ENCODE measurements at places on chromosomes 3 and 15. TPM values are rescaled to one million over a fixed set of nuclear protein-coding genes. Genes with fewer than 3 reads are reported as not detected.

GRCh38 chr15:38678281-38678680, 113.7 kb upstream of the RASGRP1 start:
- DNase-seq: no peak

DNA sequence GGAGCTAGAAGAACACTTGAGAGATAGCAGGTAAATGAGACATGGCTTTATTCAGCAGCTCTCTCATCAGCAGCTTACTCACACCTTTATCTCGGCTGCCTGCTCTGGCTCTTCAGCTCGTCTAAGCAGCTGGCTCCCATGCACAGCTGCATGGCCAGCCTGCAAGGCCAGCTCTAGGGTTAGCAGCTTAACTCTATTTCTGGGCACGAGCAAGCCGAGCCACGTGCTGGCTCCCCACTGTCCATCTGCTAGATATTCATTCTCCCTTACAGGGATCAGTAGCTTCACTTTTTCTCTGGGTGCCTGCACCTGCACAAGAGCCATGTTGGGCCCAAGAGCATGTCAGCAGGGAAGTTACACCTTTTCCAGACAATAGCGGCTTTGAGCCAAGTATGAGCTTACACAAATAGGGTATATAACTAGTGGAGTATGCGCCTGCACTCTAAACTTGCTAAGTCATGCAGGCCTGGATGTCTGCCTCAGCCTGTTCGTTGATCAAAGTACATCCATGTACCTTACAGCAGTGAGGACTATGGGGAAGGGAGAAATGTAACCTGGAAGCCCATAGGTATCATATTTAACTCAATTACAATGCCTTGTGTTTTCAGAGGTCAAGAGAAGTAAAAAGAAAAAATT, 174.9 kb upstream of the SNTN start:
- no peak for DNase-seq

MCTP2 gene
- polyA plus RNA-seq: 21.8 TPM

- no peak for DNase-seq
Observed at GRCh38 chr3:13420831-13421765, 976 bp upstream of the NUP210 start.

- DNase-seq: no peak
Observed at GRCh38 chr15:25061808-25062550, 107.2 kb downstream of the SNRPN start.

DNA sequence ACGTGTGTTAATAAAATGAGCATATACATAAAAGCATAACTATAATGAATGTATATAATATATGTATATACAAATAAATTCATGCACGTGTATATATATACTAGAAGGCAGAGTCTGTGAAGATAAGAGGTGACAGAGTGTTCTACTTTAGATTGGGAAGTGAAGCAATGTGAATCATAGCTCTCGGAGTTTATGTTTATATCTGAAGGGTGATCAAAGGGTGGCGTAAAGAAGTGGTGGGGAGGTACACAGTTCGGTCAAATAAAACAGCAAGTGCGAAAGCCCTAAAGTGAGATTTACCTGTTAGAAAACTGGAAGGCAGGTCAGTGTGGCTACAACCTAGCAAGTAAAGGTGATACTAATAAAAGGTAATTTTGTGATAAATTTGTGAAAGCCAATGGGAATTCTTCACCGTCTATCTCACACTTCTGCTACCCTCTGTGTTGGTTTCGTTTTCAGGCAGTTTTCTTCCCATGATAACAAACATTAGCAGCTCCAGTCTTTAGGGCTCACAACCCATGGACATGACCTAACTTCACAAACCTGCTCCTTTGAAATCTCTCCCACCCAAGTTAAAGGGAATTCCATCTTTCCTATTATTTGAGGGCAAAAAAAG, 46.7 kb upstream of the BCHE start:
- no peak for DNase-seq

GRCh38 chr3:9638155-9638554, 11.2 kb upstream of the MTMR14 start:
- DNase-seq: no peak

GRCh38 chr3:62187022-62187431, 186.3 kb downstream of the FEZF2 start:
- no peak for DNase-seq

ROPN1B gene
- 0.76 TPM for polyA plus RNA-seq

GRCh38 chr3:64895991-64896895, 208.4 kb upstream of the ADAMTS9 start:
- DNase-seq: no peak

GRCh38 chr15:68311859-68312557, 34.5 kb downstream of the FEM1B start:
- DNase-seq: no peak

DNA sequence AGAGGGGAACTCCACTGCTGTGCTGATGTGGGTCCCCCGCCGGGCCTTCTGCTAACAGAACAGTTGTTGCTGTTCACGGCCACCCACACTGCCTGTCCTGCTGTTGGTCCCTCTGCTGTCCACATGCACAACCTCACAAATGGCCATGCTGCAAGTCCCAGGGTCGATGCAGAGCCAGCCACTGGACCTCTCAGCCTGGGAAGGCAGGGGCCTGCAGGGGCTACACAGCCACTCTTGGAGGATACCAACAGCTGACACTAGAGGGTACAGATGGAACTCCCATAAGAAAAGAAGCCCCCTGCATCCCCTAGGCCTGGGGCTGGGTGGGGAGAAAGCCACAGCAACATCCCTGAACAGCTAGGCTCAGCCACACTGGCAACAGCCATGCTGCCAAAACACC, 104.4 kb upstream of the IQSEC1 start:
- DNase-seq: no peak

DNA sequence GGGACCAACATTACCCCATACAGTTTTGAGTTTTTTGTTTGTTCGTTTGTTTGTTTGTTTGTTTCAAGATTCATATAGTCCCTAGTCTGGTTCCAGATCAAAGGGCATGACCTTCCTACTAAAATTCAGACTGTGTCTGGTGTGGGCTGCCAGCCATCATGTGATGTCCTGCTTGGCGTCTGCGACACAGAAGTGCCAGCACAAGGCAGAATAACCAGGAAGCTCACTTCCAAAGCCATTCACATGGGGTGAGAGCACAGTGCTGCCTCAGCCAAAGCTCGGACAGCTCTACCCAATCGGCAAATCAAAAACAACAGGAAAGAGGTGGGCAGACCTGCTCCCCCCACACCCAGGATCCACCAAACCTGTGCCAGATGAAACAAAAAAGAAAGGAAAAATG, 142.6 kb upstream of the THBS1 start:
- DNase-seq: no peak

Measured in renal cortex interstitium (tissue), 15 donors.